ENCODE measurements at places on chromosomes 4 and X. TPM values are rescaled to one million over a fixed set of nuclear protein-coding genes. Genes with fewer than 3 reads are reported as not detected.

NCAPG gene
- total RNA-seq, result 0.24 TPM

ZMAT1 gene
- 7.5 TPM for total RNA-seq

ARMCX1 gene
- 33.2 TPM for total RNA-seq

RHOXF1 gene
- not detected for total RNA-seq

TENM3 gene
- total RNA-seq, result 3.9 TPM

USP26 gene
- total RNA-seq, result not detected

DNA sequence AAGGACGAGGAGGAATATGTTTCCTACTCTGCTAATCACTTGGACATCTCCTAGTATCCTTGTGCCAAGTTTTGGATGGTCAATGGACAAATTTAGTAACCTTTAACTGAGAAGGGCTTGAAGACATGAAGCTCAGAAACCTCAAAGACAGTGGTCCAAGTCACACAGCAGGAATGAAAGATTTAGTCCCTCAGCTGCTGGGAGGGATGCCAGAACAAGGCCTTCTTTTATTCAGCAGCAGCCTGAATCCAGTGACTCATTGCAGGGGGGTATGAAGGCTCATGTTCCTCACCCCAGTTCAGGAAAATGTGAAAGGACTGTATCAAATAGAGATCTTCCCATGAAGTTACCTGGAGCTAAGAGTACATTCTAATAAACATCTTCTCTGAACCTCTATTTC, 214.9 kb upstream of the UGT8 start:
- DNase-seq, result no peak

DNA sequence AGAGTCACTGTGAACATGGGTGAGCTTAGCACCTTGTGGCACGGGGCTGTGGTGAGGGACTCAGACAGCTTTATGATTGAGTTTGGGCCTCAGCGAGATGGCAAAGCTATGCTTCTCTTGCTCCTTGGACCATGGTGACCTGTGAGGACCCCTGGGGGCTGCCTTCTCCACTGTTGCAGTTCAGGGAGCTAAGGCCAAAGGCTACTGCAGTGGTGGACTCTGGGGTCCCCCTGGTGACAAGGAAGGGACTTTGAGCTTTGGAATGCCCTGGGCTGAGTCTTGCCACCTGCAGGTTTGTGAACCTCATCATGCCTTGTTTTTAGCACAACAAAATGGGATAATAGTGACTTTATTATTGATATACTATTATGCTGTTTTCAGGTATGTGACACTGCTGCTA, 36.5 kb downstream of the TBL1X start:
- no peak for DNase-seq

DNA sequence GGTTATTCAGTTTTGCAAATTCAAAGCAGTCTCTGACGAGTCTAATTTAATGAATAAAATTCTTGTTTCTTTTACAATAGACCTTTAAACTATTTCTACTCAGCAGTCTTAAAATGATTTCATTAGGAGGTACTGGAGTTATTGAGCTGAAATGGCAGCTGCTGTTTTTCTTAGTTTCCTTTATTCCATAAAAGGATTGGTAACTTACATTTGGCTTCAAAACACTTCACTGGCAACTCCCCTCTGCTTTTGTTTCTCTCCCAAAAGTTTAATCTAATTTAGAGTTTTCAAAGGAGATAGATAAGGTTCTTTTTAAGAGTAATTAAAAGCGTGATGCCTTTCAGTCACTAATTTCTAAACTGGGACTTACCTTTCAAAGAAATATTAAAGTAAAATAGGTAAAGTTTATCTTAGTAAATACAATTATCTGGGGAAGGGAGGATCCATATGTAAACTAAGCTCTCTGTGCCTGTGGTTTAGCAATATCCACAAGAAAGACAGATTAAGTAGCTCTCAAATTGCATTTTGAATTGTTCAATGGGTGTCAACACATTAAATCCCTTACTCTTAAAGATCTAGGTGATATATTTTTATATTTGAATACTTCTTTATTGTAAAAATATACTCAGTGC, 17.1 kb upstream of the PCDH10 start:
- DNase-seq, result no peak

- DNase-seq, result no peak
Observed at GRCh38 chrX:64204701-64205440, 637 bp downstream of the AMER1 start.

DNA sequence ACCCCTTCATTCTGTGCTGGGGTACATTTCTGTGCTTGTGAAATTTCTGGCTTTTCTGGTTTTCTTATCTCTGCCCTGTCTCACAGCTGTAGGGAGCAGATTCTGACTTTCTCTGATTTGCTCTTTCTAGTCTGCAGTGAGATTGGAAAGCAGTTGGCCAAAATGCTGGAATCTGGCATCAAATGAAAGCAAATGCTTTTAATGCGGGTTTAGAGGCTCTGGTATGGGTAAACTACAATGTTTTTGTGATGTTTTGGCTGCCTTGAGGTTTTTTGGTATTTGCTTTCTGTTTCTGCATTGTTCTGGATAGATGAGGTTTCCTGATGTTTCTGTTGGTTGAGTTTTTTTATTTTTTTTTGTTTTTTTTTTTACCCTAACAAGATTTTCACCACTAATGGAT, 23.8 kb downstream of the SMIM20 start:
- DNase-seq, result no peak

GRCh38 chrX:13167481-13168231, 123.2 kb upstream of the FAM9C start:
- DNase-seq, result no peak

DNA sequence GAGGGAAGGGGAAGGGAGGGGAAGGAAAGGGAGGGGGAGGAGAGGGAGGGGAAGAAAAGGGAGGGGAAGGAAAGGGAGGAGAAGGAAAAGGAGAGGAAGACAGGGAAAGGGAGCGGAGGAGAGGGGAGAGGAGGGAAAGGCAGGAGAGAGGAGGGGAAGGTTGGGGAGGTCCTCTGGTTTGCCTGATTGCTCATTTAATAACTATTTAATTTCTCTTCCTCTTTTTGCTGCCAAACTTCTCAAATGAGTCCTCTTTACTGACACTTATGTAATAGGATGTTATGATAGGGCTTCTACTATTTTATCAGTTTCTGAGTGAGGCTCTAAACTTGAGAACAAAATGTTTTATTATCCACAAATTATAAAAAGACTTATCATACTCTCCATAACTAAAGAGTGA, 35.4 kb upstream of the PPA2 start:
- no peak for DNase-seq

DNA sequence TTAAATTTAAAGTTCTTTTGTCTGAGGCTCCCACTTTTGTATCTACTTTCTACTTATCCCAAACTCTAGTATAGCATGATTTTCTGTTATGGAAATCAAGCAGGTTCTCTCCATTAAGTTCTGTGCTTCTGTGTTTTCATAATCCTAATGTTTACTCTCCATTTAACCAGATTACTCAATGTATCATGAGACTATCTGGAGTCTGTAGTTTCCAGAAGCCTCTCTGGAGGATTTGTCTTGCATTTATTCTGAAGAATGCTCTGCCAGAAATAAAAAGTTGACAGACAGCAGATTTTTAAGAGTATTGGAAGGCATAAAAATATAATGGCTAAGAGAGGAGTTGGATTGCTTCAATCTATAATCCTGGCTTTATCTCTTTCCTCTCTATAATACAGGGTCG, 39.2 kb upstream of the PLS3 start:
- DNase-seq, result no peak

DNA sequence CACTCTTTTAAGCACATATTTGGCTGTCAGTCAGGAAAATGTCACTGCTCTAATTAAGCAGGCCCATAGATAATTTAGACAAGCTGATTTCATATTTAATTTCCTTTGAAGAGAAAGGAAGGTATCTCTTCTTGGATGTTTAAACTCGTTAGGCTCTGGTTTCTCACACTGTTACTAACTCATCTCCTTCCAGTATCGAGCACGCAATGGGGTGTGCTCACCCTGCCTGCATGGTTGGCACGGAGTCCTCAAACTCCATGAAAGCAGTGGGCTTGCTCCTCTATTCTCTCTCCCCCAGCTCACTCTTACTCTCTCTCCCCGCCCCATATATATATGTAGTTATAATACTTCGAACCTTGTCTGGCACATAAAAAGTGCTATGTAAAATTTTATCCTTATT, 76.9 kb downstream of the EGF start:
- no peak for DNase-seq

GRCh38 chrX:19761554-19762295, 125.7 kb downstream of the SH3KBP1 start:
- no peak for DNase-seq

DNA sequence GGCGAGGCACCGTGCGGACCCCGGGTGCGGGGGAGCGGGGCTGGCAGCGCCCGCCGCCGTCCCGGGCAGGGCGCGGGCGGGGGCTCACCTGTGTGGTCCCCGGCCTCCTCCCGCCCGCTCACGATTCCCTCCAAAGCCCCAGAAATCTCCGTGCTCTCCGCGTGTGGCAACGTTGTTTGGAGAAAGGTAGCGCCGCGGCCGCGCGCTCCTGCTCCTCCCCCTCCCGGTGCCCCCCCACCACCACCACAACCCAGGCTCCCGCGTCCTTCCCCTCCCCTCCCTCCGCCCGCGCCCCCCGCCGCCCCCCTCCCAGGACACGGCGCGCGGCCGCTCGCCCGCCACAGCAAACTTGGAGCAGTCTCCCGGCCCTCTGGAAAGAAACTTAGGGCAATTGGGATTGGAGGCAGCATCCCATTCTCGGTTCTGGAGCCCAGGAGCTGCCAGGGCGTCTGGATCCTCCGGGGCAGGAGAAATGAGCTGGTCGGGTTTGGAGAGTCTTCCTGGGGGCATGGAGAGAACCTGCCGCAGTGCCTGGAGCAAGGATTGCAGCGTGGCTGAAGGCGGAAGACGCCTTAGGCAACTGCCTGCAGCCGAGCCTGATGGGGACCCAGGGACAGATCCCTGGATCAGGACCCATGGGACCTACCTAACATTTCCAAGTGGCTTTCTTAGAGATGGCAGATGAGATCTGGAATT, 855 bp downstream of the KLF3 start:
- peak; percentile 84 for DNase-seq

- no peak for DNase-seq
Observed at GRCh38 chr4:54417476-54417875, 188.4 kb downstream of the PDGFRA start.

DNA sequence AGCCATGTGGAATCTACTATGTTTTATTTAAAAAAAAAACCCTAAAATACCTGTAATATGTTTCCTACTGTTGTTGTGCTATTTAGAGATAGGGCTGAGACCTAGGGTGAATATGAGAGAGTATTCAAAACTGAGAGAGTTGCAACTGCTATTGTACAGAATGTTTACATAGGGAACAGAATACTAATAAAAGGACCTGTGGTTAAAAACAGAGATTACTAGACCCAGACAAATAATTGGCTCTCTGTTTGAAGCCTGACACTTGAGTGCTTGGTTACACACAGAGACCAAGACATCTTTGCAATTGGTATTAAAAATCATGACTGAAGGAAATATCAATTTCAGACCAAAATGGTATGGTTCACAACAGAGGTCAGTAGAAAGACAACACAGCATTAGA, 278.9 kb upstream of the GIMD1 start:
- no peak for DNase-seq

GRCh38 chr4:145743641-145744040, 63.7 kb downstream of the C4orf51 start:
- no peak for DNase-seq

GRCh38 chr4:22910200-22910599, 217.5 kb downstream of the GBA3 start:
- no peak for DNase-seq

DNA sequence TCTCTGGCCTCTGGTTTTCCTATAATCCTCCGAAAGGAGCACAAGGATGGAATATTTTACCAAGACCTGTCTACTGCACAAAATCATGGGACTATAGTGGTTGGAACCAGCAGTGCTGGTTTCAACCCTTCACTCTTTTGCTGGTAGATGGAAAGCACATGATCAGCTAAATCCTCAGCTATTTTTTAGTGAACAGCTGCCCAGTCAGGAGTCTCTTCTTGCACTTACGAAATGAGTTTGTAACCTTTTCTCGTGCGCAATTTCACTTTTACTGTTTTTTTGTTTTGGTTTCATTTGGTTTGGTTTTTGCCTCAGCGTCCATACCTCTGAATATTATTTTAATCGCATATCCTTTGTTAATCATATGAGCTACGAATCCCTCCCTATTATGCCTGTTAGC, 418.5 kb upstream of the CPEB2 start:
- no peak for DNase-seq

- no peak for DNase-seq
Observed at GRCh38 chr4:184171011-184171410, 46.7 kb downstream of the ENPP6 start.

DNA sequence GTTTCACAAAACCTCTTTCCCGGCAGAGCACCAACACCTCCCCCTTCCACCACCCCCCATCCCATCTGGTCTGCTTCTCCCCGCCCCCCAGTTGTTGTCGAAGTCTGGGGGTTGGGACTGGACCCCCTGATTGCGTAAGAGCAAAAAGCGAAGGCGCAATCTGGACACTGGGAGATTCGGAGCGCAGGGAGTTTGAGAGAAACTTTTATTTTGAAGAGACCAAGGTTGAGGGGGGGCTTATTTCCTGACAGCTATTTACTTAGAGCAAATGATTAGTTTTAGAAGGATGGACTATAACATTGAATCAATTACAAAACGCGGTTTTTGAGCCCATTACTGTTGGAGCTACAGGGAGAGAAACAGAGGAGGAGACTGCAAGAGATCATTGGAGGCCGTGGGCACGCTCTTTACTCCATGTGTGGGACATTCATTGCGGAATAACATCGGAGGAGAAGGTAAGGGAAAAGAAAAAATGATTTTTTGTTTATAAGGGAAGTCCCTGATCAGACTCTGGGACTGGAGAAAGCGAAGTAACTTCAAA, at the start of gene PDGFRA:
TSS of gene PDGFRA (plus strand) at position 333 of the 541 bp plus-strand sequence. CDS start 29,476 bp downstream, outside the sequence.
- DNase-seq, result no peak

DNA sequence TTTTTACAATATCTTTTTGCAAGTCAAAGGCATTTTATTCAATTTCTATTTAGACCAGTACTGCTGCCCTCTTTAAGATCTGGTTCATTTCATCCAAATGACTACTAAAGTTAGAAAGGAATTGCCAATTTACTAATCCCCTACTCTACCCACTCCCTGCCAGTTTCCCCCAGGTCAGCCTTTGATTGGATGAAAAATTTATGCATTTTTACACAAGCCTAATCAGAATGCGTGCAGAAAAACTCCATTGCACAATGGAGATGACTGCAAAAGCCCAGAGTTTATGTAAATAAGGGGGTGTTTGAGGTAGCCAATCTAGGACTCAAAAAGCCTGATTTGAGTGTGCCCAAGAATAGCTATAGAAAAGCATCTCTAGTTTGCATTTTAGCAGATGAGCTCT, 310.6 kb downstream of the PABPC4L start:
- no peak for DNase-seq

Data from cardiac septum (tissue), 1 donor.